ENCODE measurements at places on chromosomes 3 and 15. TPM values are rescaled to one million over a fixed set of nuclear protein-coding genes. Genes with fewer than 3 reads are reported as not detected.

PGBD4 gene
- total RNA-seq = 3.6 TPM

DNA sequence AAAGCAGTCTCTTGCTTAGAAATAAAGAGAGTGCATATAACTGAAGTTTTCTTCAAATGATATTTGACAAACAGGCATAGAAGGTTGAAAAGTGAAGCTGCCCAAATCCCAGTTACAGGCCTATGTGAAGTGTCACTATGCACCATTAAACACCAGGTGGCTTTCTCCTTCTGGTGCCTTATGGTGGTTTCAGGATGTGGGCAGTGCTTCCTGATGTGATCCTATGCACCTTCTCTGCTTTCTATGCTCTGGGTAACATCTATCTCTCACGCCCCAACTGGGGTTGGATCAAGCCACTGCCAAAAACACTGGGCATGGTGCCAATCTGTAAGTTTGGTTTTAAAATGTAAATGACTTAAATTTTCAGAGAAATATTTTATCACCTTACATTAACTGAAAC is 744.7 kb downstream of the TUSC7 start:
- no peak for DNase-seq

PIAS1 gene
- 102 TPM for total RNA-seq

CNTN4 gene
- total RNA-seq = not detected

CPOX gene
- total RNA-seq = 22.8 TPM

DNA sequence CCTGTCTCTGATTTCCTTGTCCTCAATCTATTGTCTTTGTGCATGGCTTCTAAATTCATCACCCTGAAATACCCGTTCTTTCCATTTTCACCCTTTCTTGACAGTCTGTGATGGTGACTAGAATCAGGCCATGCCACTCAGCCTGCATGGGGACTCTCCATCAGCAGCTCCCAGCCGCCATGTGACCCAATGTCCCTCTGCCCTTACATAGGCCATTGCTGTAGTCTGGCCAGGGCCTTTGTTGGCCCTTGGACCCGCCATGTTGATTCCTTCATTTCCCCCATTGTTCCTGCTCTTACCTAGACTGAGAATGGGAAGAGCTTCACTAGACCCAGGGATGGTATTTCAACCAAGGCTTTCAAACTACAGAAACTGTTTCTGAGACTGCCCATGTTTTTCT is 45.8 kb downstream of the SPSB4 start:
- DNase-seq = no peak

- no peak for DNase-seq
Measured at GRCh38 chr3:16064642-16065414, 109.7 kb upstream of the GALNT15 start.

- DNase-seq = no peak
Measured at GRCh38 chr3:139529662-139530061, 9.9 kb downstream of the RBP1 start.

DNA sequence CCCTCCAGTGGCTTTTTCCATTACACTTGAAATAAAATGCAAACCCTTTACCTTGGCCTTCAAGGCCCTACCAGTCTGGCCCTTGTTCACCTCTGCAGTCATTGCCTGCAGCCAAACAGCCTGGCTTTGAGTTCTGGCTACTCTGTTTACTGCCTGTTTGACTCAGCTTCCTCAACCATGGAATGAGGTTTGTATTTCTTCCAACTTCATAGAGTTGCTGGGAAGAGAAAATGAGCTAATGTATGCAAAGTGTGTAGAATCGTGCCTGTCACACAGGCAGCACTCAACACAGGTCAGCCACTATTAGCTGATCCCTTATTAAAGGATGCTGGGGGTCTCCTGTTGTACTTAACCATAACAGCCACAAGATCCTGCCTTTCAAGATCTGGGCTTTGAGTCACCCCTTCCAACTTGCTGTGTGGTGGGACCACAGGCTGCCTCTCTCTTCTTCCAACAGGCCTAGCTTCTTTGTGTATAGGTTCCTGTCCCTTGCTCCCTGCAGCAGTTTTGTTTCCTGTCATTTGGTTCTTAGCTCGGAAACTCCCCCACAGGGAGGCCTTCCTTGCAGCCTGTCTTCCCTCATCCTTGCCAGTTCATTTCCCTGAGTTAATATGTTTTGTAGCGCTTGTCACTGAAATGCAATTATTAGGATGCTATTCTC is 6.4 kb downstream of the MED12L start:
- DNase-seq = no peak

- DNase-seq = peak; percentile 27
Measured at GRCh38 chr3:16378920-16379319, 113.9 kb downstream of the OXNAD1 start.

DNA sequence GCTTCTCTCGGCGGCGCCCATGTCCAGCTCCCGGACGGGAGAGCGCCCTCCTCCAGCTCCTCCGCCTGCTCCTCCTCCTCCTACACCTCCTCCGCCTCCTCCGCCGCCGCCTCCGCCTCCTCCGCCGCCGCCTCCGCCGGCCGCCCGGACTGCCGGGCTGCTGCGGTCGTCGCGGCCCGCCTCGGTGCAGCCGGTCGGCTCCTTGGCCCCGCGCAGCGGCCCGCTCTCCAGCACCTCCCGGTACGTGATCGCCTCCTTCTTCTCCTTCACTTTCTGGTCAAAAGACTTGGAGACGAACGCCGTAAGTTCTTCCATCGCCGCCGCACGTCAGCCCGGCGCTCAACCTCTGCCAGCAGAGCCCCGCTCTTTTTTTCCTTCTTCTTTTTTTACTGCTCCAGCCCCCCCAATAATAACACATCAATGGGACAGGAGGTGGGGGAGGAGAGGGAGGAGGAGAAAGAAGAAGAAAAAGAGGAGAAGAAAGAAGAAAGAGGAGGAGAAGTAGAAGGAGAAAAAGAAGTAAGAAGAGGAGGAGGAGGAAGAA is 438 bp downstream of the SHOX2 start:
- DNase-seq = no peak

DNA sequence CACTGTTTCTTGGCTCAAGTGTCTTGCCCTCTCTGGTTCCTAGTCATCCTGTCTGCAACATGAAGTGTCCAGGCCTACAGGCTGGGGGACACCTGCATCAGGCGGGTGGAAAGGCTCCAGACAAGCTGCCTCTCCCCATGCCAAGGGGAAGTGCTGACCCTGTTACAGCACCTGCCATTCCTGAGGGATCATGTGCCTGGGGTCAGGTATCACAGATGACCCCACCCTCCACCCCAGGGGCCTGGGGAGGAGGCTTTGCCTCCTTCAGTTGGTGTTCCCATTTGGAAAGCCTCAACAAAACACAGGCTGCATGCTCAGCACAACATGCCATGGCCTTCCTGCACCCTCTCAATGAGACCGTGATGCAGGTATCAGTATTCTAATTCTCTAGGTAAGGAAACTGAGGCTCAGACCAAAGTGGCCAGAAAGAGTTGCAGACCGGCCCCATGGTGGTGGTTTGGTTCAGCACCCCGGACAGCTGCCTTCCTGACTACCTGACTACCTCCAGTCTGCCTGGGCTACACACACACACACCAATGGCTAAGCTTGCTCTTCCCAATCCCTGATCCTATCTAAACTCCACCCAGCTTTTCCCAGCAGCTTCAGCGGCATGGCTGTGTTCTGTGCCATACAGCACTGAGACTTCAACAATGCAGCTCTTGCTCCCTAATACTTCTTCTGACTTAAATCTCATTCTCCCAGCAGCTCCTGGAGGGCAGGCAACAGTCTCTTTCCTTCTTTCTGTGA is 69.7 kb upstream of the LINGO1 start:
- no peak for DNase-seq

DNA sequence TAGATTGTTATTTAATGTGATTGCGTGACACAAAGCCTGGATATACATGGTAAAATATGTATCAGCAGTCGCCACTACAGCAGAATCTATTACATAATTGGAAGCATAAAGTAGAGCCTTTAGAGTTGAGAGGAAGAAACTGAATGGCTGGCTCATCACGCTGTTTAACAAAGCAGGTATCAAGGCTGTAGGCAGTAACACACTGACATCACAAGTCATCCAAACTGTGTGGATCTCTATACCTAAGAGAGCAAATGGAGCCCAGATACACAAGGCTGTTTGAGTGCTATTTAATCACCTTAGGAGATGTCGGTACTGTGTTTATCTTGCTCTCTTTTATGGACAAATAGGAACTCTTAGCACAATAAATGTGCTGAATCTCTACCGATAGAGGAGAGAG is 864.4 kb downstream of the VGLL3 start:
- DNase-seq = no peak

DNA sequence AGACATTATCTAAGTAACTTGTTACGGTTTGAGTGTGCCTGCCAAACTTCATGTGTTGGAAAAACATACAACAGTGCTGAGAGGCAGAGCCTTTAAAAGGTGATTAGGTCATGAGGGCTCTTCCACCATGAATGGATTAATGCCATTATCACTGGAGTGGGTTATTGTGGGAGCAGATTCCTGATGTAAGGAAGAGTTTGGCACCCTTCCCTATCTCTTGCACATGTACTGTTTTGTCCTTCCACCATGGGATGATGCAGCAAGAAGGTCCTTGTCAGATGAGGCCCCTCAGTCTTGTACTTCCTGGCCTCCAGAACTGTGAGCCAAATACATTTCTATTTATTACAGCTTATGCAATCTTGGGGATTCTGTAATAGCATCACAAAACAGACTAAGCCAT is 413.9 kb downstream of the EPHA3 start:
- no peak for DNase-seq

AADAC gene
- total RNA-seq = not detected

RETNLB gene
- not detected for total RNA-seq

DNA sequence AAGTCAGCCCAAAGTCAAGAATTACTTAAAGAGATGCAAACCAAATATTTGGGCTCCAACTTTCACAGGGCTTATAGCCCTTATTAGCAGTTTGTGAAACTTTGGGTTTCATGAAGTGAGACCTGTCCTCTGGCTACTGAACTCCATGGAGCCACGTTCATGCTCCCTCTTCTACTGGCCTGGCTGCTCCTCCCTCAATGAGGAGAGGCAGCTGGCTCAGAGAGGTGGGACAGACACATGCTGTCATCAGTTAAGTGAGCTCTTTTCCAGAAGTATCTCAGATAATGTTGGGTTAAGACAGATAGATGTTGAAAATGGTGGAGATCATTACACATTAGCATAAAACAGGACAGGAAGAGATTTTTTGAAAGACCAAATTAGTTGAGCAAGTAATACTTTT is 19.4 kb downstream of the MRPS25 start:
- DNase-seq = no peak

DNA sequence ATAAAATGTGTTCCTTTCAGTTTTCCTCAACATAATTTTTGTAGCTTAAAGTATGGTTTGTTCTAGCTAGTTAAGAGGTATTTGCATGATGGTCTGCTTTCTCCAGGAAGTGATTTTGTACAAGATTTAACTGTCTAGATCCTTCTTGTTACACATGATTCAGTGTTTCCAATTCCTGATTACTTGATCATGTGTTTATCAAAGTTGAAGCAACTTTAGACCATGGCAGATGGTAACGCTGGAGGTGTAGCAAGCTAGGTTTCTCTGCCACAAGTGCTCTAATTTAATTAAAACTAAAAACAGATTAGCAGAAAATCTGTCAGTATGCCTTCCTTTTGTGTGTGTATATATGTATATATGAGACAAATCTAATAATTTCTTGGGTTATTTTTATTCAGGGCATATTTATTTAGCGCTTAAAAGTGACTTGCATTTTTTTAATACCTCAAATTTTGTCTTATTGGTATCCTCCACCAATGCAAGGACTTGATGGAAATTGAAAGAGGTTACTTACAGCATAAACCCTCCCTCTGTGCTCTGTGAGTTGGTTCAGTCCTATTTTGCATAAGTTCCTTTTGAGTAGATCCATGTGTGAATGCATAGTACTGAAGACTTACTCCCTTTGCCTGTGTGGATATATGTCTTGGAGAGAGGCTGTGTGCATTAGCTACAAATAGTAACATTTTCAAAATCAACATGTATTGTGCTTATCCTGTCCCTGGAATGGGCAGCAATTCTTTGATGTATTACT is 157.3 kb upstream of the CGNL1 start:
- no peak for DNase-seq

DNA sequence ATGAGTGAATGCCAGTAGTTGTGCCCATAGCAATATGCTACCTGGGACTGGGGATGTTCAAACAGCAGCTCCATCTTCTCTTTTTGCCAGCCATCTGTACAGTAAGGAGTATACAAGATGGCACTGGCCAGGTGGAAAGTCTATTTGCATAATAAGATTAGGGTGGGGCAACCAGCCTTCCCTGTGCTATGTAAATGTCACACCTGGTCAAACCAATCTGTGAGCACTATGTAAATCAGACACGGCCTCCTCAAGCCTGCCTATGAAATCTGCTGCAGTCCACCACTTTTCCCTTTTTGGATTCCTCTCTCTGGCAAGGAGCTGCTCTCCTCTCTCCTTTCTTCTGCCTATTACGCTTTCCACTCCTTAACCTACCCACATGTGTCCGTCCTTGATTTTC is 53.0 kb downstream of the C3orf80 start:
- DNase-seq = no peak

DNA sequence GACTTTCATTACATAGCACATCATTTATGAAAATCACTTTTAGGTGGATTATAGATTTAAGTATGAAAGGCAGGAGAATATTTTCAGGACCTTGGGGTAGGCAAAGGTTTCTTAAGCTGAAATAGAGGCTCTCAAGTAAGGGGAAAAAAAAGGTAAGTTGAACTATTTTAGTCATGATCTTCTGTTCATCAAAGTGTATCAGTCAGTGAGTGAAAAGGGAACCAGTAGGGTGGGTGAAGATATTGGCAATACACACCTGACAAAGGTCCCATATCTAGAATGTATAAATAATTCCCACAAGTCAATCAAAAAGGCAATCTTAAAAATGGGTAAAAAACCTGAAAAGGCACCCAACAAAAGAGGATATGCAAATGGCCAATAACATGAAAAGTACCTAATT is 218.6 kb downstream of the KLF13 start:
- DNase-seq = no peak

GRCh38 chr3:87225659-87226058 is 1.4 kb upstream of the CHMP2B start:
- no peak for DNase-seq

DNA sequence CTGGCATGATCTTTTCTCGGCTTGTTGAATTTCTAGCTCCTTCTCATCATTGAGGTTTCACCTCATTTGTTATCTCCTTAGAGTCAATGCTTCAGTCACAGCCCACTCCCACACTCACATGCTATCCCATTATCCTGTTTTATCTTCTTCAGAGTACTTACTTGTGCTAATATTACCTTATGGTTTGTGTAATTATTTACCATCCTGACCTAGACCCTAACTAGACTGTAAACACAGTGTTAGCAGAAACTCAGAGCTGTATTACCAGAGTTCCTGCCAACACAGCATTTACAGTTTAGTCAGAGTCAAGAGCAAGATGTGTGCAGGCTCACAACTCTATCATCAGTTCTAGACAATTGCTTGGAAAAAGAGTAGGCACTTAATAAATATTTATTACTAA is 144.7 kb downstream of the OTOL1 start:
- DNase-seq = no peak

GRCh38 chr3:197320582-197320981 is 22.2 kb upstream of the DLG1 start:
- DNase-seq = no peak

- no peak for DNase-seq
Measured at GRCh38 chr3:79521221-79521848, 246.5 kb downstream of the ROBO1 start.

- no peak for DNase-seq
Measured at GRCh38 chr15:77597804-77598453, 34.8 kb downstream of the LINGO1 start.

- no peak for DNase-seq
Measured at GRCh38 chr15:59388670-59389069, 16.0 kb upstream of the MYO1E start.
